ENCODE measurements at places on chromosomes 3 and 15.

- DNase-seq: no peak
These were observed 39.6 kb upstream of the ITGA11 start for GRCh38 chr15:68471541-68471940.

DNA sequence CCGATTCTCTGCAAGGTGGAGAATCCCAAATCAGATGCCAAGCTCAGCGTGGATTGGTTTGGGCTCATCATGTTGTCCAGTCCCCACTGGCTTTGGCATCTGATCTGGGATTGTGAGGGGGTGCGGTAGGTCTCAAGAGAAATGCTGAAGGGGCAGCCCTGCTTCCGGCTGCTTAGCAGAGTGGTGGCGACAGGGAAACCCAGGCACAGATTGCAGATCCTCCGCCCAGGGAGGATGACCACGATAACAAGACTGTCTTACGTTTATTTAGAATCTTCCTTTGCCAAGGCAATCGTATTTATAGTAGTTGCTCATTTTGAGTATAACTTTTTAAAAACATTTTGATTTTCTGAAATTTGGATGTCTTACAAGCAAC lies 61.1 kb downstream of the SLC12A8 start:
- no peak for DNase-seq

DNA sequence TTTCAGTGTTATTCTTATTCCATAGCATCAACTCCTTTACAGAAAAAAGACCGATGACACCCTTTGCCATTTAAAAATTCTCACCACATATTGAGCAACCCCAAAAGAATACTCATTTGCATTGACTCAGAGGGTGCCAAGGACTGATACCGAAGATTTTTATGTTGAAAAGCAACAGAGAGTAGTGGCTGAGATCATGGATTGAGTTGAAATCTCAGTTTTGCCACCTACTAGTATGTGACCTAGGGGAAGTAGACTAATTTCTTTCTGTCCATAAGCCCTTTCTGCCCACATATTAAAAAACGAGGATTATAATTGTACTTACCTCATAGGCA lies 313.9 kb upstream of the SATB1 start:
- DNase-seq: no peak

DNA sequence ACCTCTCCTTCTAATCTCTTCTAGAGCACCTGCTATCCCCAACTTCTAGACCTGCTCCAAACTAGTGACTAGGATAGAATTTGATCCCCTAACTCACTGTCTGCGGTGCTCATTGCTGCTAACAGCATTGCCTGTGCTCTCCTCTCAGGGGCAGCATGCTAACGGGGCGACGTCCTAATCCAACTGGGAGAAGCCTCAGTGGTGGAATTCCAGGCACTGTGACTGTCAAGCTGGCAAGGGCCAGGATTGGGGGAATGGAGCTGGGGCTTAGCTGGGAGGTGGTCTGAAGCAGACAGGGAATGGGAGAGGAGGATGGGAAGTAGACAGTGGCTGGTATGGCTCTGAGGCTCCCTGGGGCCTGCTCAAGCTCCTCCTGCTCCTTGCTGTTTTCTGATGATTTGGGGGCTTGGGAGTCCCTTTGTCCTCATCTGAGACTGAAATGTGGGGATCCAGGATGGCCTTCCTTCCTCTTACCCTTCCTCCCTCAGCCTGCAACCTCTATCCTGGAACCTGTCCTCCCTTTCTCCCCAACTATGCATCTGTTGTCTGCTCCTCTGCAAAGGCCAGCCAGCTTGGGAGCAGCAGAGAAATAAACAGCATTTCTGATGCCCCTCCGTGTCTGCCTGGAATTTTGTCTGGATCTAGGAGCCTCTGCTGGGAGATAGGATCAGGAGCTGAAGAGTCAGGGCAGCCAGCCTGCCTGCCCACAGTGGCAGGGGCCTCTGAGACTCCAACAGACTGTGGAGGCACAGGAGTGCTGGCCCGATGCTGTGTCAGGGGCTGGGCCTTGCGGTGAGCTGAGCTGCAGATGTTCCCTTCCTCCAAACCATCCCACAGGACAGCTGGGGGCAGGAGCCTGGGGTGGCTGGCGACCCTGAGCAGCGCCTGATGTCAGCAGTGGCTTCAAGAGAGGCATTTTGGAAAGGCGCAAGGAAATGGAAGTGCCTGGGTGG lies 3.0 kb downstream of the ISLR start:
- DNase-seq: peak; percentile 85

GRCh38 chr3:110568246-110568645 lies 503.4 kb upstream of the NECTIN3 start:
- peak; percentile 6 for DNase-seq

DNA sequence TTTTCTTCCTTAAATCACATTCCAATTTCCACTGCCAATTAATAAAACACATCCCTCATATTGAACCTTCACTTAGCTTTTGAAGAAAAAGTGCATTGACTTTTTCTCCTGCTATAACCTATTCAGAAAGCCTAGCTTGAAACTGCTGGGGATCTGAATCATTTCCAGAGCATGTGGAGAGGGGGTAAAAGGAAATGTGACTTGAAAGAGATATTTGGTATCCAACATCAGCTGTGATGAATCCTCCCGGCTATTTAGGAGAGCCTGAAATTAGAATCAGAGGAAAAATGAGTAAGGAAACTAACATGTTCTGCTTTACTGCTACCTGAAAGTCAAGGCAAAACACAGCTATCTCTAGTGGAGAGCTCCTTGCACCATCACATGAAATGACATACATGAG lies 2.6 kb upstream of the GNB5 start:
- DNase-seq: no peak
